Right atrium auricular region (tissue), 2 donors: ENCODE measurements at places on chromosomes 3 and 15.

DNA sequence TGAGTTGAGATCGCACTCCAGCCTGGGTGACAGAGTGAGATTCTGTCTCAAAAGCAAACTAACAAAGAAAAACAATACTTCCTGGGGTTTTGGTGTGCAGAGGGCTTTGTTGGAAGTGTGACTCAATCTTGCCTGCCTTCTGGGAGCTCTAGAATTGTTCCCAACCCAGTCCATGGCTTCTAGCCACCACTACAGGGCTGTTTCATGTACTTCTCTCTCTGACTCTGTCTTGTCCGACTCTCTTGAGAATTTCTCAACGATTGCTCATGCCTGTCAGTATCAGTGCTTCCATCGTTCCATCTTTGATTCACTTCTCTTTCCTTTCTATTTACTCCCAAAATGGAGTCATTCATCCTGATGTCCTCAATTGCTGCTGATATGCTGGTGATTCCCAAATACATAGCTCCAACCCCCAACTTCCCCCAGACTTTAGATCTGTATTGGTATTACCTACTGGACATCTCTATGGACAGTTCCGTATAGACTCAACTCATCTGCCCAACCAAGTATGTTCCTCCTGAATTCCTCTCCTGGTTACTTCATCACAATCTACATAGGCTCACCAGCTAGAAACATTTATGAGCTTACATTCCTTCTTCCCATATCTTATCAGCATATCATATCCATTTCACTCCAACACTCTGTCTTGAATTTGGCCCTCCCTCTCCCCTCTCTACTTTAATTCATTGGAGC lies 1.8 kb upstream of the AP2M1 start:
- no peak for DNase-seq

GRCh38 chr3:52531860-52532516 lies 1.7 kb downstream of the NT5DC2 start:
- DNase-seq = no peak

- no peak for DNase-seq
These were observed 4.9 kb upstream of the LOXL1 start for GRCh38 chr15:73921254-73921925.

DNA sequence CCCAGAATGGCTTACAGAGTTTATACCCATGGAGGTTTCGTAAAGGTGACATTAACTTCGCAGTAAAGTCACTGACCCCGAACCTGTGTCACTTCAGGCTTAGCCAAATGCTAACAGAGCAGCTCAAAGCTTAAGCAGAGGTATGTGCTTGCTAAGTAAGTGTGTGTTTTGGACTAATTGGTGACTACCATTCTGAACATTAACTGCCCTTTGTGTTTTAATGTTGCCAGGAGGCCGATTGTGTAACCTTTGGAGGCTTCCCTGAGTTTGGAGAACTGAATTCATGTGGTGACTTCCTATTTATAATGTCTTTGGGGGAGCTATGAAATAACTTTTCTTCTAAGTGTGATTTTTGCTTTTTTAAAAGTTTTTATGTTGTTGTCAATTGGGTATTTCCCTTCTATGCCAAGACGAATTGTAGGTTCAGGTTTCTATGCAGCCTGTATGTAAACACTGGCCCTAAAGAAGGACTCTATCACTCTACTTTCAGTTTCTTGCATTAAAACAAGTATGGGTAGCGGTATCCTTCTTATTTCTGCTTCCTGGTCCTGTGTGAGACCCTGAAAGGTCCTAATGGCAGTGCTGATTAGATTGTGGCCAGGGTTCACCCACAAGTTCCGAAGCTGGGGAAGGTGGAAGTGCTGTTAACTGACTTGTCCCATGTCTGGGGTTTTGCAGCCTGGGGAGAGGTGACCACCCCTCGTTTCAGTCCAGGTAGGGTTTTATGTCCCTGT lies 86.3 kb downstream of the IGF1R start:
- DNase-seq = no peak

DNA sequence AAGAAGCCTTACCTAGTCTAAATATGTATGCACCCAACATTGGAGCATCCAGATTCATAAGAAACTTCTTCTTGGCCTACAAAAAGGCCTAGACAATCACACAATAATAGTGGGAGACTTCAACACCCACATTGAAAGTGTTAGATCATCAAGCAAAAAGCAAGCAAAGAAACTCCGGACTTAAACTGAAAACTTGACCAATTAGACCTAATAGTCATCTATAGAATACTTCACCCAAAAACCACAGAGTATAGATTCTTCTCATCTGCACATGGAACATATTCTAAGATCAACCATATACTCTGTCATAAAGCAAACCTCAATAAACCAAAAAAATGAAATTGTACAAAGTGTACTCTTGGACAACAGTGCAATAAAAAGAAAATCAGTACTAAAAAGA lies 22.3 kb upstream of the OR5K4 start:
- no peak for DNase-seq

- DNase-seq = no peak
These were observed 37.1 kb upstream of the RPL35A start for GRCh38 chr3:197912741-197913476.

DNA sequence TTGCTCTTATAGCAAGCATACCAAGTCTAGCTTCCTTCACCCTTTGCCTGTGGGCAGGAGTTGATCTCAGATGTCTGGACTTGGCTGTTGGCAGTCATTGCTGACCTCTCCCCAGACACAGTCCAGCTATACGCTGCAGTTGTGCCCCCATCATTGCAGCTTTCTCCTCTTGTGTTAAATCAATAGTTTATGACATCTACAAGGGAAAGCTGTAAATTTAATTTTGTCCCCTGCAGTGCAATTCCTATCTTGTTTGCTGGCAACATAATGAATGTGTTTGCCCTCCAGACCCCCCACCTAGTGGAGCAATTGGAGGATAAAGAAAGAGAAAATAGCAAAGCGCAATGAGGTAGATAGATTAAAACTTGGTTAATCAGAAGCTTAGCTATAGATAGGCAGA lies 280.2 kb downstream of the LSAMP start:
- DNase-seq = no peak

- DNase-seq = no peak
These were observed 239.3 kb upstream of the GBE1 start for GRCh38 chr3:82000773-82001172.

GRCh38 chr3:188595890-188596376 lies 442.0 kb downstream of the LPP start:
- no peak for DNase-seq

- no peak for DNase-seq
These were observed 23.4 kb upstream of the DYNC1LI1 start for GRCh38 chr3:32593903-32594525.

- no peak for DNase-seq
These were observed 106.1 kb downstream of the FILIP1L start for GRCh38 chr3:100008081-100008698.

- no peak for DNase-seq
These were observed 6.6 kb upstream of the MCF2L2 start for GRCh38 chr3:183434992-183435391.

DNA sequence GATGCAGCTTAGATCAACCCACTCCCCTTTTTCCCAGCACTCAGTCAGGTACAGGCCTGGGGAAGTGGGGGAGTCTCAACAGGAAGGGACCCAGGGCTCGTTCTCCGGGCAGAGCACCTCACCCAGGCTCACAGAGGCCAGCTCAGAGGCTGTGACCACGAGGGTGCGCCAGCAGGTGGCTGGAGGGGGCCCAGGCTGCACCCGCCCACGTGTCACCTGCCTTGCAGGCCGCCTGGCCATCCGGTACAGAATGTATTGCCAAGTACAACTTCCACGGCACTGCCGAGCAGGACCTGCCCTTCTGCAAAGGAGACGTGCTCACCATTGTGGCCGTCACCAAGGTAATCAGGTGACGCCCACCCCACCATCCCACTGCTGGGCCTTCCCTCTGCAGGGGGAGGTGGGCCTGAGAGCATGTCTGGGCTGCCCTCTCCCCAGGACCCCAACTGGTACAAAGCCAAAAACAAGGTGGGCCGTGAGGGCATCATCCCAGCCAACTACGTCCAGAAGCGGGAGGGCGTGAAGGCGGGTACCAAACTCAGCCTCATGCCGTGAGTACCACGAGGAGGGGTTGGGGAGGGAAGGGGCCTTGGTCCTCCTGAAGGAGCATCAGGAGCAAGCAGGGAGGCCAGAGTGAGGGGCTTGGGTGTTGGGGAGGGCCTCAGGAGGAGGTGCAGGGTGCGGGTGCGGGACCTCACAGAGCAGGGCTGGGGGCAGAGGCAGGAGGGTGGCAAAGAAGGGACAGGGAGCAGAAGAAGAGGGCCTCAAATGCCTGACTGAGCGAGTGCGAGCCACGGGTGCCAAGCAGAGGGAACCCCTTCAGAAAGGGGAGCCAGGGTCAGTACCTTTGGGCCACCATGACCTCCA lies 14.0 kb upstream of the LMAN1L start:
- no peak for DNase-seq

DNA sequence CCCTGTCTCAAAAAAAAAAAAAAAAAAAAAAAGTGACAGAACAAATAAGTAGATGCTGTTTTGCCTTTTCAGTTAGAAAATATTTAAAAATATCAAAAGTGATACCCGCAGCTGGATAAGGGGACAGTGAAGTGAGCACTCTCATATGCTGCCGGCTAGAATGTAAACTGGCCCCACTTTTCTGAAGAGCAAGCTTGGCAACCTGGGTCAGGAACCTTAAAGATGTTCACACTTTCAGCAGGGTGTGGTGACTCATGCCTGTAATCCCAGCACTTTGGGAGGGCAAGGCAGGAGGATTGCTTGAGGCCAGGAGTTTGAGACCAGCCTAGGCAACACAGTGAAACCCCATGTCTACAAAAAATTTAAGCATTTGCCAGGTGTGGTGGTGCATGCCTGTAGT lies 17.4 kb downstream of the FSD2 start:
- DNase-seq = no peak

GRCh38 chr3:99145031-99145430 lies 243.5 kb upstream of the DCBLD2 start:
- no peak for DNase-seq

GRCh38 chr3:47421741-47422649 lies 41.2 kb downstream of the PTPN23 start:
- DNase-seq = no peak

- DNase-seq = no peak
These were observed 98.6 kb upstream of the ABHD17C start for GRCh38 chr15:80596521-80596976.

DNA sequence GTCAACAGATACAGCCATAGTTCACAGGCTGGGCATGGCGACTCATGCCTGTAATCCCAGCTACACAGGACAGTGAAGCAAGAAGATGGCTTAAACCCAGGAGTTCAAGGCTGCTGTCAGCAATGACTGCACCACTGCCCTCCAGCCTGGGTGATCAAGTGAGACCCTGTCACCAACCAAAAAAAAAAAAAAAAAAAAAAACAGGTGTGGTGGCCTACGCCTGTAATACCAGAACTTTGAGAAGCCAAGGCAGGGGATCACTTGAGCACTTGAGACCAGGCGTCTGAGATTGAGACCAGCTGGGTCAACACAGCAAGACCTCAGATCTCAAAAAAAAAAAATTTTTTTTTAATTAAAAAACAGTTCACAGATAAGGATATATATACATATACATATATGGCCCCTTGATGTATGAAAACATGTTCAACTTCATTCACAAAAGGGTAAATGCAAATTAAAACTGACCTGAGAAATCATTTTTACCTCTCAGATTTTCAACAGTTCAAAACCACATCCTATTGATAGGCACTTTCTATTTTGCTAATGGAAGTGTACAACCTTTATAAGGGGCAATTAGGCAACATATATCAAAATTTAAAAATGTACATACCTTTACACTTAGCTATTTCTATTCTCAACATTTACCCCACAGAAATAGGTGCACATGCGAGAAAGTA lies 51.1 kb downstream of the OSBPL10 start:
- DNase-seq = no peak
